ENCODE measurements at places on chromosomes 2 and 18. TPM values are rescaled to one million over a fixed set of nuclear protein-coding genes. Genes with fewer than 3 reads are reported as not detected.

The TUBA3E gene
- total RNA-seq = not detected

The ZEB2 gene
- total RNA-seq = 23.7 TPM

The REG3G gene
- 0.38 TPM for total RNA-seq

The UGT1A7 gene
- not detected for total RNA-seq

The LRP2 gene
- not detected for total RNA-seq

The SERPINB4 gene
- total RNA-seq = not detected

The ZNF892 gene
- 4.1 TPM for total RNA-seq

The ZAP70 gene
- total RNA-seq = 468 TPM

The PLCL1 gene
- 15.3 TPM for total RNA-seq

The CPS1 gene
- total RNA-seq = 1.5 TPM

The C2orf66 gene
- not detected for total RNA-seq

The ASTL gene
- 1.4 TPM for total RNA-seq

The UPP2 gene
- not detected for total RNA-seq

The GALNT13 gene
- 0.47 TPM for total RNA-seq

The GKN2 gene
- total RNA-seq = not detected

The ATP8B1 gene
- 0.44 TPM for total RNA-seq

The ALPI gene
- not detected for total RNA-seq

The CD207 gene
- total RNA-seq = not detected

The ASB18 gene
- not detected for total RNA-seq

The FBLN7 gene
- 11.9 TPM for total RNA-seq
